ENCODE measurements at places on chromosomes 16 and 17.

DNA sequence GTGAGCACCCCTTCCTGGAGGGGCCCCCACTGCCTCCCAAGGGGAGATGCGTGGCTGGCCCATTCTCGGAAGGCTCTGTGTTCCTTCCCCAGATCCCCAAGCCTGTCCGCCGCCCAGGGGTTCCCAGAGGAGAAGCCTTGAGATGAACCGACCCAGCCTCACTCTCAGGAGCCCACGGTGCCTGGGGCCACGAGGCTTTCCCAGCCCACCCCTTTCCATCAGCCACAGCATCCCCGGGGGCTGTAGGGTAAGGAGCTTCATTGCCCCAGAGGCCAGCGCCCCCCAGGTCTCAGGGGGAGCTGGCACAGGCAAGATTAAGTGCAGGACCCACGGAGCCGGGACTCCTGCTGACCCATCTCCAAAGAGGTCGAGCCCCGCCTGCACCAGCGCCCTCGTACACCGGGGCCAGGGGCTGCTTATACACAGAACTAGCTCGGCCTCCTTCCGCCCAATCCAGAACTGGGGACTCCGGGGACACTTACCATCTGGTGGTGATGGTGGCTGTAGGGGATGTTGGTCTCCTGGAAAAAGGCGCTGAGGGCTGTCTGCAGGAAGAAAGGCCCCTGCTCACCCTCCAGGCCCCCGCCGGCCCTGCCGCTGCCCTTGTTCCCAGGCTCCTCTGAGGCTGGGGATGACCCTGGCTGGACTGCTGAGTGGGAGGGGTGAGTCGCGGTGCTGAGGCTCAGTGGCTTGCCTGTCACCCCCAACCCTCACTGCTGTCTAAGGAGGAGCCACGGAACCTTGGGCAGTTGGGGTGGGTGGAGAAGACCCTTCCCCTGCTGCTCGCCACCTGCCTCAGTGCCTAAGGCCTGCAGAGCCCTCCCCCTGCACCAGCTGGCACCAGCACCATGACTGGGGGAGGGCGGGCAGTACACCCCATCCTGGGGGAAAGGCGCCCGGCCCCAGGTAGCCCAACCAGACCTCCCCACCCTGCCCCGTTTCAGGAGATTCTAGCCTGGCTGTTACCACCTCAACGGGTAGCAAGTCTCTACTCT is 4.4 kb downstream of the UBALD1 start:
- DNase-seq = no peak

- no peak for DNase-seq
Measured at GRCh38 chr17:11144358-11145233, 96.4 kb upstream of the SHISA6 start.

- no peak for DNase-seq
Measured at GRCh38 chr16:3824121-3824795, 56.3 kb downstream of the CREBBP start.

DNA sequence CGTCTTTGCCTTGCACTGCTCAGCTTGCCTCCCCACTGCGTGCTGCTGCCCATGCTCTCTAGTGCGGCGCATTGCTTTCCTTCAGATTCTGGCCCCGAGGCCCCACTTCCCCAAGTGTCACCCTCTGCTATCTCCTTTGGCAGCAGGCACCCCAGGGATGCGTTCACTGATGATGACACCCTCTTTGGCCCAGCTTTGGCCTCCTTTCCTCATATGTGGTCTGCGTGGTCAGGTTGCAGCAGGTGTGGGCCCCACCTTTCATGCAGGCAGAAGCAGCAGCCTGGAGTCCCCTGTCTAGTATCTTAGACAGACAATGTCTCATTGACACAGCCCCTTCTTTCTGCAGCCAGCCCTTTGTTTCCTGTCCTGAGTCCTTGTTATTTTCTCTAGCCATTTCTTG is 4.8 kb upstream of the CCL3 start:
- DNase-seq = no peak

DNA sequence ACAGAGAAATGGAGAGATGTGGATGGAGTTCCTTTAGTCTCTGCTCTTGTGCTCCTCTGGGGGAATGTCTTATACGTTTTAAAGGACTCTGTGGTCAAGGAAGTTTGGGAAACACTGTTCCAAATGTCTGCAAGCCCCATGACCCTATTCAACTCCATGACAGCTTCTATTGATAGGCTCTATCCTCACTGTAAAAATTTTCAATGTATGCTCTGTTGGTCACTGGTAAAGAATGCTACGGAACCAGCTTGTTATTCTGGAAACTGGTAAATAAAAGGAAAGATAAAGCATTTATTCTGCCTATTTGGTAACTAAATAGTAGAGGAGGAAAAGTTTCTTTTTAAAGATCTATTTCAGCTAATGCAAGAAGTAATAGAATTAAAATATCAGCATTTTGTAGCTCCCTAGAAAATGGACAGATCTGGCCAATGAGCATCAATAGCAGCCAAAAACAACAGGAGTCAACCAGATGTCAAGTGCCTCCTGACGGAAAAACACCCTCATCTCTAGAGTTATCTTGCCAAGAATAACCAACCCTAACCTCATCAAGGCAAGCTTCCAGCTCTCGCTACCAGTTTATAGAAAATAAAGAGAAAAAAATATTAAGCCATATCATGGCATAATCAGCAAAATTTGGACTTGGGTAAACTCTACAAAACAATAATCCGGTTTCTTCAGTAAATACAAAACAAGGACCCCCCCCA is 16.1 kb downstream of the GDE1 start:
- DNase-seq = no peak

DNA sequence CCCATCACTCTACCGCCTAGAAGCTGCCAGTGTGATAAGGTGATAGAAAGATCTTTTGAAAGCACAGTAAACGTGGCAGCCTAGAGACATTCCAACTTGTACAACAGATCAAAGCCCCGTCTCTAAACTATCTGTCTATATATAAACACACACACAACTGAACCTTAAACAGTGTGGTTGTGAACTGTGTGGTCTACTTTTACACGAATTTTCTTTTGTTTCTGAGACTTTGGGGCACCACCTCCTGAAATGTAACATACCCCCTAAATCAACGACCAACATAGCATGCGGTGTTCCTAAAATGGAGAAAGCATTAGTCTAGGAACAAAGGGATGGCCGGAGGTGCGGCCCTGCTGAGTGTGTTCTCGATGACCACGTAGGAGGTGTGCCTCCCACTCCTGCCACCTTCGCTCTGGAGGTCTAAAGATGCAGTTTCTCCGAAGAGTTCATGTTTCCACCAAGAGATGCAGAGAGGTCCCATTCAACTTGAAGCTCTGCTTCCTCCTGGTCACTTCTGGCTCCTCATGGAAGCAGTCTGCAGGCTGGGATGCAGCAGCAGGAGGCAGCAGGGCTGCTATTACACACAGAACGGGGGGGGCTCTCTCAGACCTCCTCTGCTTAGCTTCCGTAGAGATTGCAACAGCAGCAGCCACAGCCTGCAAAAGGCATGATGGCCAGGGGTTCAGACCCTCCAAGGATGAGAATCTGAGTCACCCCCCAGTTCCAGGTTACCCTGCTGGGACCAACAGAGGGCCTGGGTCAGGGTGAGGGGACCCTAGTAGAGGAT is 22.6 kb upstream of the USP10 start:
- DNase-seq = no peak

GRCh38 chr17:48989100-48989499 is 8.1 kb upstream of the IGF2BP1 start:
- DNase-seq = no peak

DNA sequence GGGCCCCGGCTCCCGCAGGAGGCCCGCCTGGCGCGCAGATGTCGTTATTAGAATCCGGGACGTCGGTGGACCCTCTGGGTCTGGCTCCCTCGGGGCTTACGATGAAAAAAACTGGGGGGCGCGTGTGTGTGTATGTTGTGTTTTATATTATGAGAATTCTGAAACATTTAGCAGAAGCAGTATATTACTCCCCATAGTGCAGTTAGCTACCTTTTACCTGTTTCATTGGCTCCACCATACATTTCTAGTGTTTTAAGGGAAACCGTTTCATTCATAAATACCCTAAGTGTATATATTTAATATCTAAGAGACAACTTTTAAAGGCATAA is 486 bp upstream of the DNAJA2 start:
- DNase-seq = no peak

- peak; percentile 16 for DNase-seq
Measured at GRCh38 chr17:8820311-8821010, 21.3 kb upstream of the MFSD6L start.

DNA sequence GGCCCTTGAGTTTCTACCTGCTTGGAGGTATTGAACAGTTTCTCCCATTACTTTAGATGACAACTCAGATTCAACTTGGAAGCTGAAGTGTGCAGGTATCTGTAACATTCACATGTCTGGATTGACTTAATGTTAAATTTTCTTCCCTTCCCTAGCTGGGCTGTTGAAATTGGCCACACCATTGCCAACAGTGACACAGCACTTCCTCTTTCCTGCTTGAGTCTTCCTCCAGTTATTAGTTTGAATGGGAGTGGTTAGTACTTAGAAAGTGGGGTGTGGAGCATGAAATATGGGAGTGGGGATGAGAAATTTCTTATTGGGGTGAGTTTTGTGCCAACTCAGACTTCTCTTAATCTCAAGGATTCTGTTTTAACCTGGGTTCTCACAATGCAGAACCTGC is 454.9 kb downstream of the KCNJ2 start:
- no peak for DNase-seq

GRCh38 chr16:72197545-72197944 is 25.6 kb upstream of the PMFBP1 start:
- no peak for DNase-seq

- no peak for DNase-seq
Measured at GRCh38 chr16:77610496-77610895, 111.8 kb upstream of the NUDT7 start.

DNA sequence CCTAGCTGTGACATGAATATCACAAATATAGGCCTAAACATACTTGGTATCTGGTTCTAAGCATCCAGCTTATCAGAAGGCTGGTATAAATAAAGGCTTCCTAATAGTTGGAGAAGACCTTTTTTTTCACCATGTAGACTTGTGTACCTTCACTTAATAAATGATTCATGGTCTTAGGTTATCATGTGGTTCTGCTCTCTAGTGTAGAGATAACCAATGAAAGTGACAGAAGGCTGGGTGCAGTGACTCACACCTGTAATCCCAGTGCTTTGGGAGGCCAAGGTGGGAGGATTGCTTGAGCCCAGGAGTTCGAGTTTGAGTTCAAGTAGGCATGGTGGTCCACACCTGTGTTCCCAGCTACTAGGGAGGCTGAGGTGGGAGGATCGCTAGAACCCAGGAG is 3.1 kb downstream of the DDX19A start:
- no peak for DNase-seq

- DNase-seq = no peak
Measured at GRCh38 chr17:68511254-68511670, 968 bp upstream of the PRKAR1A start.

DNA sequence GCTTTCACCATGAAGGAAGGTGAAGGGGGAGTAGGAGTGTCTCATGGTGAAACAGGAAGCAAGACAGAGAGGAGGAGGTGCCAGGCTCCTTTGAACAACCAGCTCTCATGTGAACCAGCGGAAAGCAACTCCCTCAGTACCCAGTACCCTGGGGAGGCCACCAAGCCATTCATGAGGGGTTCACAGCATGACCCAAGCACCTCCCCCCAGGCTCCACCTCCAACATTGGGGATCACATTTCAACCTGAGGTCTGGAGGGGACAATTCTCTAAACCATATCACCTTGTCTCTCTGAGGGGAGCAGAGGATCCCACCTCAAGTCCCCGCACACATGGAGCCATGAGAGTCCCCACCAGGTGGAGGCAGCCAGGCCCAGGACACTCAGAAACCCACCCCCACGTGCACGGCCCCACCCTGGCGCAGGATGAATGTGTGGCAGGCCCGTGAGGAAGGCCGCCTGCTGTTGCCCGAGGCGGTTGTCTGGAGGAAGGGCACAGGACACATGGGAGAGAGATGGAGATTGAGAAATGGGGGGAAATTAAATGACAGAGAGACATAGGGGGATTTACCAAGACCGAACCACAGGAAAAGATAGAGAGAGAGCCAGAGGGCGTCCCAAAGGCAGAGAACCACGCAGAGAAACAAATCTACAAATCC is 85.9 kb downstream of the TMEM132E start:
- no peak for DNase-seq

DNA sequence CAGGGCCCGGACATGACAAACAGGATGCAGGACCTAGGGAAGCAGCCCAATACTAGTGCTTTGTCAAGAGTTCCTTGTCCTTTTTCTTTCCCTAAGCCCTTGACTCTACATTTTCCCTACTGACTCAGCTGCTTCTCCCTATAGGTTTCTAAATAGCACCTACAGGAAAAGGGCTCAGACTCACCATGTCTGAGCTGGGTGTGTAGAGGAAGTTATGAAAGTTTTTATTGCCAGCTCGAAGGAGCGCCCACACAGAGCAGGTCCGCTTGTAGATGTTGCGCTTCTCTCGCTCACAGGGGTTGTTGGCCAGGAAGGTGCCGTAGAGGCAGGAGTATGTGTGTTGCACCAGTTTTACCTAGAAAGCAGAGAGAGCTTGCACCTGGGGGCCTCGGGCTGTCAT is 10.6 kb downstream of the MTMR4 start:
- no peak for DNase-seq

DNA sequence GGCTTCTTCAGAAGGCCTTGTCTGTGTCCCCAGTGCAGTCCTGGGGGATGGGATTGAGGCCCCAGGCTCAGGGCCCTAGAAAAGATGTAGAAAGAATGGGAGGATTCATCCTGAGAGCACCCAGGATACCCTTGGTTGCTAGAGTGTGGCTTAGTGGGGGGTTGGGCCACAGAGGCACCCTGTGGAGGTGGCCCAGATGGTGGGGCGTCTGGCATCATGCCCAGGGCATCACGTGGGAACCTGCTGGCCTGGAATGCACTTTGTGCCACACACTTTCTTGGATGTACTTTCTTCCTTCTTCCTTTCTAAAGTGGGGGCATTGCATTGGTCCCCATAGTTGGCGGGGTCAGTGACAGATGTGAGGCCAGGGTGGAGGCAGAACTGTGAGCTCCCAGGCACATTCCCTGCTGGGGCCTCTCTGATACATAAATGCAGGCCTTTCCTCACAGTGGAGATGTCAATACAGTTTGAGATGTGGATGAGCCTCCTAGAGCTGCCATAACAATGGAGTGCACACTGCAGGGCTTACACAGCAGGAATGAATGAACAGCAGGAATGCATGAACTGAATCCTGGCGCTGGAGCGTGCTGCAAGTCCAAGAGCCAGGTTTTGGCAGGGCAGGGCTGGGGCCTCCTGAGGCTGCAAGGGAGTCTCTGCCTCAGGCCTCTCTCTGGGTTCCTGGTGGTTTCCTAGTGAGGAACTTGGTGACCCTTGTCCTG is 43.3 kb downstream of the MGAT5B start:
- no peak for DNase-seq

GRCh38 chr17:72725433-72726068 is 366.9 kb downstream of the SLC39A11 start:
- DNase-seq = peak; percentile 42

DNA sequence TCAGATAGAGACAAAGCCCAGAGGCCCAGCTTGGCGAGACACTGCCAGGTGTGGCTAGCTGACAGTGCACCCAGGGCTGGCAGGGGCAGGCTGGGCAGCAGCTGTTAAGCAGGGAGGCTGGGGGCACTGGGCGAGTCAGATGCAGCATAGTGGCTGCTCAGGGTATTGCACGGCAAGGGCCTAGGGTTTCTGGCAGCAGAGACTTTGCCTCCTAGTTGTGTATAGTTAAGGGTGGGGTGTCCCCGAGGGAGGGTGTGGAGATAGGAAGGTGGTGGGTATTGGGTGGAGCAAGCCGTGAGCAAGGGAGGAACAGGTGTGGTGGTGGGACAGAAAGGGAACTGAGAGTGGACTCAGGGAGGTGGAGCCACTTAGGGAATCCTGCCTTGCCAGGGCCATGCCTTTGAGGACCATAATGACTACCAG is 66.0 kb downstream of the SMPD3 start:
- no peak for DNase-seq

GRCh38 chr17:78125138-78125913 is 3.2 kb downstream of the TMC6 start:
- DNase-seq = no peak

Measured in mesothelial cell of epicardium (in vitro differentiated cells).